ENCODE measurements at places on chromosomes 3 and 15.

GRCh38 chr3:98068824-98069223, 18.1 kb upstream of the OR5AC2 start:
- no peak for DNase-seq

DNA sequence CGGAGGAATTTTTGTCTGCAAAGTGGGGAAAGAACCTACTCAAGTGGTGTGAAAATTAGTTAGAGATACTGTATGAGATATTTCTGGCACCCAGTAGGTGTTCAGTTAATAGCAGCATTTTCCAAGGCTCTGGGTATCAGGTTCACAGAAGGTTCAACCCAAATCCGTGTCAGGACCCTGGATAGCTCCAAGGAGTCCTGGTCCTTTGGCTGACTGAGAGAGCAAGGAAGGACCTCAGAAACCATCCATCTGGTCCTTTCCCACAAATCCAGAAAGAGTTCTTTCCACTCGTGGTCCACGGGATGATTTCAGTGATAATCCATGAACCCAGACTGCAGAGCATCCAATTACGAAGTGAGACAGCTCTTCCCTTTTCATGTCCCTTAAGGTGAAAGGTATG, 51.4 kb downstream of the SLC6A11 start:
- no peak for DNase-seq

- no peak for DNase-seq
Observed at GRCh38 chr3:17783426-17783825, 41.0 kb upstream of the TBC1D5 start.

DNA sequence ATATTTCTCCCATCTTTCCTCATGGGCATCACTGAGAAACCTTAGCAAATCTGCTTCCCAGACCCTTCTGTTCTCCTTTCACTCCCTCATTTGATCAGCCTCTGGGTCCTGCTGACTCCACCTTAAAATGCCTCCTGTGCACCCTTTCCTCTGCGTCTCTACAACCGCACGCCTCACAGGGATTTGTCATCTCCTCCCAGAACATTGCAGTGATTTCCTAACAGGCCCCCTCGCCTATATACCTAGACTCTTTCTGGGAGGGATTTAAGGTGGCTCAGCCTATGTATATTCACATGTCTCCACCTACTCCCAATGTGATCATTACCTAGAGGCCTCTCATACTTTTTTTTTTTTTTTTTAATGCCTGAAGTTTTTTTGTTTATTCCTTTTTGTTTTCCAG, 69.2 kb downstream of the LIPC start:
- no peak for DNase-seq

DNA sequence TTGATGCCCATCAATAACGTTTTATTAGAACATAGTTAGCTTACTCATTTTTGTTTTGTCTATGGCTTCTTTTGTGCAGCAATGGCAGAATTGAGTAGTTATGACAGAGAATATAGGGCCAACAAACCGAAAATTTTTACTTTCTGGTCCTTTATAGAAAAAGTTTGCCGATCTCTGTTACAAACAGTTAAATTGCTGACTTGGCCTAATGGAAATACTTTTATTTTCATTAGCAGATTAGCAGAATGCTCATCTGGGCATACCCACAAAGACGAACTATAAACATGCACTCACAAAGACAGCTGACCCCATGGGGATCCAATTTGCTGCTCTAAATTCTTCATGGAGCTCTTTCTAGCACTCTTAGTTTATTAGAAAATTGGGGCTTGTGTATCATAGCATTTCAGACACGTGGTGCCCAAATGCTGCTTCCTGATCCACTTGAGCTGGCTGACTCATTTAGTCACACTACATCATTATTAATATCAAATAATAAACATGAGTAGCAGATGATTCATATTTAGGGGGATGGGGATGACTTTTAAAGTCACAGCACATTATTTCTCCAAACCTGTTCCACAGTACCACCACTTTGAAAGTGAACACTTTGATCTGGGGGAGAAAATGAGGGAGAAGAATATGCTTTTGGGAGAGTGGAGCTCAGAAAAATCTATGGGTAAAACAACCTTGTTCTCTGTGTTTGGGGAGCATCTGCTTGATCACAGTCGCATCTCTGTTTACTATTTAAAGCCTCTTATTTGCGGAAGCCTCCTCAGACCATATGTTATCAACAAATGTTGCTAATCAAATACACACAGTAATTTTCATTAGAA, 228.1 kb upstream of the FEZF2 start:
- DNase-seq = no peak

DNA sequence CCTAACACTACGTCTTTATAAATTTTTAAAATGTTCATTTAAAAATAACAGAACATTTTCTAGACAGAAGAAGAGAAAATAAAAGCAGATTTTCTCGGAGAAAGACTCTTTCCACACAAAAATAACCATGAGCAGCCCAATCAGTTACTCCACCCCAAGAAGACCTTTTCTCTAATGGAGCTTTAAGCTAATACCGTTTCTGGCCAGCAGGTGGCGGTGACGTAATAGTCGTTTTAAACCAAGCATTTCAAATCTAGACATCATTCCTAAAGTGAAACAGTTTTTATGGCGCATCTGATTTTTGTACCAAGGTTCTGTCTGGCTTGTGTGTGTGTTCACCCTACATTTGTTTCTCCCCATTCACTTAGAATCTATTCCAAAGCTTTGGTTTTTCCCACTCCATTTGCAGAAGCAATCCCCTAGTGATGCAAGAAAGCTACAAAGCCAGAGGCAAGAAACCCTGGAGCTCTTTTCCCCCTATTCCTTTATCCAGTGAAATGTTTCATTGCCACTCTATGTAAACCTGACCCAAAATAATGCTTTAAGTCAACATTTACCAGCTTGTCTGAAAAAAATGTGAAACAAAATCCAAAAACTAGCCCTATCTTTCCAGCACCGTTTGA, 336.7 kb upstream of the IGF1R start:
- DNase-seq = peak; percentile 66

DNA sequence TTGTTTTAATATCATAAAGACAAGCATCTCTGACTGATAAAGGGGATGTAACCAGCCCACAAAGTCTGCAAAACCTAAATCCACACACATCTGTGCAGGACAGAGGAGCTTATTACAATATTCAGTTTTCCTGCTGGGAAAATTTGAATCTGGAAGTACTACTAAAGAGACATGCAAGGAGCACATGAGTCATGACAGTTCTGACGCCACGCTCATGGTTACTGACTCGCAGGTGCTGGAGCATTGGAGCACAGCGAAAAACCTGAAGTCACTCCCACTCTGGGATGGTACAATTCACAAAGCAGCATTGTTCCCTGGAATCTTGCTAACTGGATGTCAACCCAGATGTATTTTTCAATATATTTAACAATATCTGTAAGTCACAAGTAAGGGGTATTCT, 7.6 kb upstream of the ISL2 start:
- DNase-seq = no peak

GRCh38 chr15:80250614-80251427, 1.2 kb downstream of the CTXND1 start:
- no peak for DNase-seq

DNA sequence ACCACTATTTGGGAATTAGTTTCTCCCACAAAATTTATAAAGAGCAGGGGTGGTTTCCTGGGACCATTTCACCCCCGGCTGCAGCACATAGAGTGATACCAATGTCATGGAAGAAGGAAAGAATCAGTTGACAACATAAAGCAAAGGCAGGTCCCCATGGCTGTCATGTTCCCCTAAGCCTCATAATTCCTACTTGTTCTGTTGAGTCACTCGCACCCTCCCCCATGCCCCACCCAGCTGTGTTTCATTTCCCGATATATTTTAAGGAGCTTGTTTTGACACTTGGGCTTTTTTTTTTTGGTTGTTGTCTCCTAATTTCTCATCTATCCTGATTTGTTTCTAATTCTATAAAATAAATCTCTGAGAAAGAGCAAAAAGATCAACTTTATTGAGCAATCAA, 24.9 kb downstream of the ERC2 start:
- no peak for DNase-seq

GRCh38 chr15:49652922-49653321, 32.1 kb downstream of the DTWD1 start:
- DNase-seq = no peak

GRCh38 chr3:44887101-44887500, 12.7 kb downstream of the TGM4 start:
- DNase-seq = no peak

- no peak for DNase-seq
Observed at GRCh38 chr3:38986901-38987300, 64.8 kb downstream of the SCN11A start.

- DNase-seq = no peak
Observed at GRCh38 chr3:111932946-111933345, 45.9 kb upstream of the ABHD10 start.

DNA sequence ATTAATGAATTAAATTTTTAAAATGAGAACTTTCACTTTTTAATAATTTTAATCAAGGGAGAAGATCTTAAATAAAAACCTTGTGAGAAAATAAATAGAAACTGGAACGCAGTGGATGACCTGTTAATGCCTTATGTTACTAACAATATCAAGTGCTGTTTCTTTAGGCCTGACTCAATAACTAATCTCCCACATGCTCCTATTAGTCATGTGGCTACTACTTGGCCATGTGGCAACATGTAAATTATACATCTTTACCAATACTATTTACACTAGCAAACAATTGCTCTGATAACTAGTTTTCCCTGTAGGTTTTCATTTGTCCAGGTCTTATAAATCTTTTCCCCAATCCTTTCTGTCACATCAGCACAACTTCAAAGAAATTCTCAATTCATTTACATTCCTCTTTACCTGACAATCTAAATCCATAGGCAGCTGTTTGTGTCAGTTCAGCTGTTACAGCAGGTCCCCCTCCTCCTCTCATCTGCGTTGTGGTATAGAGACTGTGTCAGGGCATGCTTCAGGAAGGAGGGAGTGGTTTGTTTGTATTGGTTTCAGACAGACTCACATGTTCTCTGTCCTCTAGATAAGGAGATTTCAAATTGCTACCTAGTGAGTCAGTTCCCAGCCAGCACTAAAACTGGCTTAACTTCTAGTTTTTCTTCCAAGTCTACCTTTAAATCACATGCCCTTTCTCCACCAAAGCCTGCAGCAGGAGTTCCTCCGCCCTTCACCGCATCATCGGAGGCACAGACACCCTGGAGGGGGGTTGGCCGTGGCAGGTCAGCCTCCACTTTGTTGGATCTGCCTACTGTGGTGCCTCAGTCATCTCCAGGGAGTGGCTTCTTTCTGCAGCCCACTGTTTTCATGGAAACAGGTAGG, 11.3 kb upstream of the C3orf52 start:
- peak; percentile 46 for DNase-seq

- no peak for DNase-seq
Observed at GRCh38 chr15:90211009-90211408, 9.9 kb downstream of the SEMA4B start.

GRCh38 chr3:110099711-110100110, 762.4 kb upstream of the DPPA4 start:
- DNase-seq = no peak

DNA sequence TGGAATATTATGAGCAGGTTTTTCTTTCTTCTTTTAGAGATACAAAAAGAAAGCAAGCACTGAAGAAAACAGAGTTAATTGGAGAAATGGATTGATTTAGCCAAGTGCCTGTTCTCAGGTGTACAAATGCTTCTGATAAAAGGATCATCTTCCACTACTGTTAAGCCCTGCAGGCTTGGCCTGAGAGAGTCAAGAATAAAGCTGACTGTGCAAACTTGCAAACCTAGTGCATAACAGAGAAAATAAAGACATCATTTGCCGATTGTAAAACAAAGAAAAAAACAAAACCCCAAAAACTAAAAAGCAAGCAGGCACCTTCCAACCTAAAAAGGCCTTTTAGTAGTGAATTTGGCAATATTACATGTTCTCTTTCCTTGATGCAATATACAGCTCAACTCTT, 78.0 kb upstream of the CCDC80 start:
- no peak for DNase-seq

DNA sequence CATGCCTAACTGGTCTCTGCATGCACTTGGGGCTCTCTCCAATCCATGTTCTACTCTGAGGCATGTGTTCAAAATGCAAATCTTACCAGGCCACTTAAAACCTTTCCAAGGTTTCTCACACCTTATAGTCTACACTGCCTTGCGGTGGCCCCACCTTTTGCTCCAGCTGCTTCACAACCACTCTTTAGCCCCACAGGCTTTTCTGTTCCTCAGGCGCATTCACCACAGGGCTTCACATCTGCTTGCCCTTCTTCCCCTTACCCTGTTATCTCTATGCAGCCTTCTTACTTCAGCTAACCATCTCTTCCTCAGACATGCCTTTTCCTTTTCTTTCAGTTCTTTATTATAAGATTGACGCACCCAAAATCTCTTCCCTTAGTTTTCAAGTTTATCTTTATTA, 37.8 kb downstream of the MINDY4B start:
- no peak for DNase-seq

DNA sequence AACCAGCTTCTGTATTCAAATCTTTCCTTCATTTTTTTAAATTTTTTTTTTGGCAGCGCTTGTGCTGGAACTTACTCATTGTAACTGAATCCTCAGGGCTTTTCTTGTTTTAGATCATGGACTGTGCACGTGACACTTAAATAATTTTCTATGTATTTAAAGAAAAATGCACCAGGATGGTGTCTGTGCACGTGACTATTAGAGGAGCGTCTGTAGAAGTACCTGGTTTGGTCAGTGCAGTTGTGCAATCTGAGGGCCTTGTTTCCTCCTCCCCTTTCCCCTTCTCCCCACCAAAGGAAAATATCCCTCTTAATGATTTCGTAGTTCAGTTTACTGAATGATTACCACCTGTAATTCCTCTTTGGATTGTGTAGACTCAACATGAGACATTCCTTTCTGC, 31.3 kb downstream of the EDEM1 start:
- DNase-seq = no peak

GRCh38 chr3:88248658-88249057, 98.9 kb downstream of the C3orf38 start:
- no peak for DNase-seq

- no peak for DNase-seq
Observed at GRCh38 chr3:180871901-180872300, 40.6 kb upstream of the FXR1 start.

- no peak for DNase-seq
Observed at GRCh38 chr3:70805061-70805889, 492.8 kb upstream of the MDFIC2 start.

DNA sequence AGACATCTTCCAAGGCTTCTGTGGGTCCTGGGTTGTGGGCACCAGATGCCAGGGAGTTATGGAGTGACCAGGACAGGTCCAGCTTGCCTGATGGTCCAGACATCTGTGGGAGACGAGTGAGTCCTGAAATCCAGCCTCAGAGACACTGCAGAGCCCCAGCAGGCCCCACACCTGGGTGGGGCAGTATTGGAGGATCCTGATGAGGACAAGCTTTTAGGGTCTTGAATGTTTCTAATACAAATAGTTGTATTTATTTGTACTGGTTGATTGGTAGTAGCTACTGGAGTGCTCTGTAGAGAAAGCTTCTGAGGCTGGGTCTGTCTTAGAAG, 67.5 kb upstream of the PRR23C start:
- no peak for DNase-seq

- no peak for DNase-seq
Observed at GRCh38 chr15:51193526-51193925, 98.8 kb upstream of the TNFAIP8L3 start.

Data from activated T-cell treated with anti-CD3 and anti-CD28 coated beads, Interleukin-2, amount 50 U/mL, for 72 hours (primary cell).